ENCODE measurements at places on chromosomes 16 and 17.

GRCh38 chr16:85207357-85207921 lies 95.2 kb upstream of the CIBAR2 start:
- no peak for DNase-seq

DNA sequence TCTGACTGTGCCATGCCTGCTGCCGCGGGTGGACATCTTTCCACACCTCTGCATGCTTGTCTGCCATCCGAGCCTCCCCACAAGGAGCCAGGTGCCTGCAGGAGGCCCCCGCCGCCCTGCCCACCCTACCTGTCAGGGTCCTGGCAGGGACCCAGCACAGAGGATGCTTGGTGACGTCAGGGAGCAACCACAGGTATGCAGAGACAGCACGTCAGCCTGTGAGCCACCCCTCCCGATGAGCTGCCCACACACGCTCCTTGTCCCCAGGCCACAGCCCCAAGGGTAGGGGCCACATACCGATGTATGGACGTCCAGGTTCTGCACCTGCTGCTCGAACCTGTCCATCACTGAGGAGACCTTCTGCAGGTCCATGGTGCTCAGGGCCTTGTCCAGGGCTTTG lies 10.6 kb downstream of the CHMP1A start:
- DNase-seq, result no peak

GRCh38 chr17:72120642-72121163 lies at the start of gene SOX9:
TSS of gene SOX9 (plus strand) at chr17:72121020. CDS start at chr17:72121392, 372 bp downstream.
- no peak for DNase-seq

DNA sequence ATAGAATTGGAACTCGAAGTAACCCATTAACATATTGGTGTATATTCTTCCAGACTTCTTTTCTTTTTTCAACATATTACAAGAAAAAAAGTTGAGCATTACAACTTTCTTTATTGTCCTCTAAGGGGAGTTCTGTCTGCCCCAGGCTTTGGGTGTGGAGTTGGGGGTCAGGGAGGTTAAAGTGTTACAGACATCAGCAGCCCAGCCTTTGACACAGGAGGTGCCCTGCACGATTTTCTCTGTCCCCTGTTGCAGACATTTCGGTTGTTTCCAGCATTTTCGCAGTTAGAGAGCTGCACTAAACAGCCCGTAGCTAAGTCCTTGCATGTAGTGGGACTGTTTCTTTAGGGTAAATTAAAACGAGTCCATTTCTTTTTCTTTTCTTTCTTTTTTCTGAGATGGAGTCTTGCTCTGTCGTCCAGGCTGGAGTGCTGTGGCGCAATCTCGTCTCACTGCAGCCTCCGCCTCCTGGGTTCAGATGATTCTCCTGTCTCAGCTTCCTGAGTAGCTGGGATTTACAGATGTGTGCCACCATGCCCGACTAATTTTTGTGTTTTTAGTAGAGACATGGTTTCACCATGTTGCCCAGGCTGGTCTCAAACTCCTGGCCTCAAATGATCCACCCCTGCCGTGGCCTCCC lies 13.4 kb upstream of the ADCY7 start:
- DNase-seq, result no peak

GRCh38 chr17:4010754-4011153 lies 46.5 kb upstream of the ATP2A3 start:
- DNase-seq, result no peak

GRCh38 chr16:87499189-87499486 lies 6.3 kb upstream of the ZCCHC14 start:
- DNase-seq, result no peak

GRCh38 chr17:49227436-49228261 lies 2.9 kb downstream of the PHOSPHO1 start:
- no peak for DNase-seq

DNA sequence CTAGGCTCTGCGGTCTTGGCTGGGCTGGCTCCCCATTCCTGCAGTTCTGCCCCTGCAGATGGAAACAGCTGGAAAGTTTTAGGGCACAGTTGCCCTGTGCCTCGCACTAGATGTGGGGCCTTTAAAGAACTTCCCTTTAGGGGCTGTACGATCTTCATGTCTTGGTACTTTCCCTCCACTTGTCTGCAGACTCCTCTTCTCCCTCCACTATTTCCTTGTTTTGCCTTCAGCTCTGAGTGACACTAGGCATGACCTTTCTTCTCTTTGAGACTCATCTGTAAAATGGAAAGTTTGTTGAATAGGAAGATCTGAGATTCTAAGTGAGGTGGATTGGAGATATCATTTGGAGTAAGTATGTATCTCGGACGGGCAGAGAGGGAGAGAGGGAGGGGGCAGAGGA lies 6.3 kb upstream of the TAC4 start:
- DNase-seq, result no peak

DNA sequence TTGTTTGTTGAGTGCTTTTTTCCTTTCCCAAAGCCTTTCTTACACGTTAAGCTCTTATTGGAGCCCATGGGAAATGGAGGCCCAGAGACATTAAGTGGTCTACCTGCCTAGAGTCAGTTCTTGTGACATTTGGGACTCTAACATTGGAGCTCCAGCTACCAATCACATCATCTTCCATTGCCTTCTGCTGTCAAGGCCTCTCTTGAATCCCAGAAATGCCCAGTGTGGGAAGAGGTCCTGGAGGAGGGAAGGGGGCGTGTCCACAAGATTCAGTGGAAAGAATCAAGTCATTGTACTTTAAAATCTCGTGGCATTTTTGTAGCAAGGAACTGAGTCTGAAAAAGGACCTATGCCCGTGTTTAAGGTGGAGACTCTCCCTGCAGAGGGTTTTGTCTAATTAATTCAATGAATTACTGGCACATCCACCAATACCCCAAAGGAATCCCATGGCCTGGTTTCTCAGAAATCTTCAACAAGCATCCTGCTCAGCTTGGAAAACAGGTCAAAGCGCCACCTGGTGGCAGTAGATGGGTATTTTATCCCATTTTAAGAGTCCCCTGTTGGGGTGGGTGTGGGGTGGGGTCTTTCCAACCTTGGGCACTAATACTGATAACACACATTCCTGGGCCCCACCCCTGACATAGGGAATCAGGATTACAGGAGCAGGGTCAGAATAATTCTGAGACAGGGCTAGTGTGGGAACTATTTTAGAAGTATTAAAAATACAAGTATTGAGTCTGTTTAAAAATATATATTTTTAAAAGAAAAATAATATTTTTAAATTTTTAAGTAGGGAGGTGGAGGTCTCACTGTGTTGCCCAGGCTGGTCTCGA lies 24.6 kb downstream of the GPT2 start:
- DNase-seq, result peak; percentile 42

DNA sequence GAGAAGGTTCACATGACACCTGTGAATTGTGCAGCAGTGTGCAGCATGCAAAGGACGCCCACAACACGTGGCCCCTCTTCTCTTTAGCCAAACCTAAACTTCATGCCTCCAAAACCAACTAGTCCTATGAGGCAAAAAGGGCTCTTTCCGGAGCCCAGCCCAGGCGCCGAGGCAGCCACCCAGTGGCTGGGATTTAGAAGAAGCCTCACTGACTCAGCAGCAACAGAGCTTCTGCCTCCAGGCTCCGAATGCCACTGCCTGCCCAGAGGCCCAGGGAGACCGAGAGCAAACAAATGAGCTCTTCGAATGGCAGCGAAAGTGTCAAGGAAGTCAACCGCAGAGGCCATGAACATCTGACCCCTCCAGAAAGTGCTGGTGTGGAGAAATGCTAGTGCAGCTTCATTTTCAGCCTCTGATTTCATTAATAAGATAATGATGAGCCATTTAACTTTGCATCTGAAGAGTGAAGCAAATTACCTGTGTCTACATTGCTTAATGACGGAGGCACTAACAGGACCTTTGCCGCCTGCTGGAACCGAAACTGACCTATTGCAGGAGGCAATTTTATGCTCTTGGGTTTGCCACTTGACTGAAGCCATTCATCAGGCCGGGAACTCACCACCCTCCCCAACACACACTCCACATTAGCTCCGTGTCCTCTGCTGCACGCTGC lies 157.7 kb upstream of the RPL38 start:
- DNase-seq, result no peak

GRCh38 chr16:78461496-78462287 lies 362.2 kb downstream of the WWOX start:
- DNase-seq, result no peak

- DNase-seq, result no peak
Observed at GRCh38 chr17:4344926-4345325, 21.5 kb downstream of the UBE2G1 start.

DNA sequence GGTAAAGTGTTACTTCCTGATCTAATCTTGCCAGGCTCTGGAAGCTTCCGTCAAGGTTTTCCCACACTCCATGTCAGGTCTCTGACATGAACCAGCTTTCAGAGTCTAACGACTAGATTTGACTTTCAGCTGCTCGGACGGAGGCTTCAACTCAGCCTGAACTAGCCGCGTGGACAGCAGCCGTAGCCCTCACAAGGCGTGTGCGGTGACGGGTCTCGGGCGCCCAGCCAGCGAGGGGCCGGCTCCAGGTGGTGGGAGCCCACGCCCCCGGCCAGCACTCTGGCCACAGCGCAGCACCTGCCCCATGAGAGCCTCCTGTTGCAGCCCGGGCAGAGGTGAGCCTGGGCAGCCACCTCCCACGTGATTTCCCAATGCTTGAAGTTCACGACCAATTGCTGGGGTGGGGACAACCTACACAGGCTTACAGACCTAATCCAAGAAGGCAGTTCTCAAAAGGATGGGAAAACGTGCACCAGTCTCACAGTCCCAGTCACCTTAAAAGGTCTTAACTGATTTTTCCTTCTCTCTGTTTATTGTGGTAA lies 45.5 kb downstream of the TBC1D16 start:
- DNase-seq, result no peak

DNA sequence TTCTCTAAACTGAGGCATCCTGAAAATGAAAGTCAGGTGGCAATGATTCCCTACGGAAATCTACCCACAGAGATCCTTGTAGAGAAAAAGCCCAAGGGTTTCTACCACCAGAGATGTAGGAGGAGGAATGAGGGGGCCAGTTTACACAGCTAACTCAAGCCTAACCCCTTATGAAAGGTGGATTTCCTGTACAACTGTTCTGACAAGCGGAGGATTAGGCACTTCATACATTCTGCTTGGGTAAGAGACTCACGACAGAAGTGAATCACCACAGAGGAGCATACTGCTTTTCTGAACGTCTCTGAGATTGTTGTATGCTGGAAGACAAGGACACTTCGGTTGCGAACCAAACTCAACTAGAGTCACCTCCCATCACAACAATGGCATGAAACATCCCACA lies 72.7 kb downstream of the SMG6 start:
- no peak for DNase-seq

- no peak for DNase-seq
Observed at GRCh38 chr16:82242201-82242600, 72.2 kb upstream of the MPHOSPH6 start.

DNA sequence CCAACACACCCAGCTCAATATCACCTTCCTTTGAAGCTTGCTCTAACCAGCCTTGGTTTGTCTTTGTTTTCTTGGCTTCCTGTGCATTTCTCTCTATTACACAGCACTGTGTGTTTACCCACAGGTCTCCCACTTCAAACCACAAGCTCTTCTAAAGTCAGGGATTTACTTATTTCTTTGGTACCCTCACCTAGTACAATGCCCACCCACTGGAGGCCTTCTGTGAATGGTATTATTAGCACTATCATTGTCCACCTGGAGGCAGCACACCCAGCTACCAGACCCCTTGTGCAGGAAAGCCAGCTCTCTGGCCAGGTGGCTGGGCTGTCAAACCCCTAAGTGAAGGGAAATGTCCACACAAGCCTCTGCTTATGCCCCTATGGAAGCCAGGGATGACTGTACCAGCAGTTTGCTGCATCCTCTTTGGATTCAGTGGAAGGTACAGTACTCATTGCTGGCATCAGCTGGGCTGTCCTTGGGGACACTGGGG lies 9.4 kb upstream of the TOP2A start:
- DNase-seq, result peak; percentile 85

- DNase-seq, result no peak
Observed at GRCh38 chr16:50688083-50688482, 5.3 kb upstream of the NOD2 start.

GRCh38 chr17:33968350-33969044 lies 286.6 kb upstream of the CCL2 start:
- no peak for DNase-seq

DNA sequence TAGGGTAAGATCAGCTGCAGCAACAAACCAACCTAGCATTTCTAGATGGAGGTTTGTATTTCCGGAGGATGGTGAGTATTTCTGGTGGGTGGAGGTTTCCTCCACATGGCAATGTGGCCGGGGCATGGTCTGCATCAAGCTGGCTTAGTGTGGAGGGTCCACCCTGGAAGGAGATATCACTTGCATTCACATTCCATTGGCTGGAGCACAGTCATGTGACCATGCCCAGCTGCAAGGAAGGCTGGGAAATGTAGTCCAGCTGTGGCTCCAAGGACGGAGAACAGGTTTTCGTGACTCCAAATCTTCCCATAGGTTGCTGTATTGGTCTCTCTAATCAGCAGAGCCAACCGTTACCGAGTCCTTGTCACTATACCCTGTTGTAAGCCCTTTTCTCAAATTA lies 68.7 kb downstream of the RAI1 start:
- DNase-seq, result peak; percentile 85

GRCh38 chr17:61495161-61495857 lies 43.1 kb downstream of the TBX4 start:
- peak; percentile 36 for DNase-seq

- DNase-seq, result no peak
Observed at GRCh38 chr17:66369830-66370229, 67.4 kb downstream of the PRKCA start.

GRCh38 chr17:82297714-82298537 lies 19.5 kb downstream of the CD7 start:
- peak; percentile 98 for DNase-seq

GRCh38 chr17:6420173-6420641 lies 14.7 kb downstream of the AIPL1 start:
- no peak for DNase-seq
